Astrocyte (in vitro differentiated cells and primary cell): ENCODE measurements at places on chromosomes 16 and 17. TPM values are rescaled to one million over a fixed set of nuclear protein-coding genes. Genes with fewer than 3 reads are reported as not detected.

DNA sequence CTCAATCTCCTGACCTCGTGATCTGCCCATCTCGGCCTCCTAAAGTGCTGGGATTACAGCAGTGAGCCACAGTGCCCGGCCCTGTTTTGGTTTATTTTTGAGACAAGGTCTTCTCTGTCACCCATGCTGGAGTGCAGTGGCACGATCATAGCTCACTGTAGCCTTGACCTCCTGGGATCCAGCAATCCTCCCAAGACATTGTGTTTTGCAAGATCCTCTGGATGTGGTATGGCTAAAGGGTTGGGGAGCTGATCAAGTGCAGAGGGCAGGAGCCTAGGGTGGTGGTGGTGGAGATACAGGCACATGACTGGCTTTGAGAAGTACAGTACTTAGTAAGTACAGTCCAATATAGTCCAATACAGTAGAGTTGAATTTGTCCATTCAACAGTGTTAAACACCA is 16.6 kb upstream of the TNS4 start:
- H3K27me3 ChIP-seq: no peaks in the 10 kb centered on the region
- no peak overlapping the region for H3K27ac ChIP-seq
- no peak for DNase-seq
- H3K4me1 ChIP-seq: peaks cover 39% of the 10 kb centered on the region
- H3K36me3 ChIP-seq: no peaks in the 10 kb centered on the region
- H3K4me3 ChIP-seq: no peak overlapping the region

- no peaks in the 10 kb centered on the region for H3K36me3 ChIP-seq
- no peak overlapping the region for H3K27ac ChIP-seq
- no peaks in the 10 kb centered on the region for H3K27me3 ChIP-seq
- DNase-seq: no peak
- no peak overlapping the region for H3K4me3 ChIP-seq
Measured at GRCh38 chr16:19846436-19846835, 38.2 kb downstream of the GPRC5B start.

GRCh38 chr17:37024181-37024637 is 75.5 kb downstream of the AATF start:
- H3K4me3 ChIP-seq: no peak overlapping the region
- H3K36me3 ChIP-seq: peaks cover 6% of the 10 kb centered on the region
- H3K27me3 ChIP-seq: no peaks in the 10 kb centered on the region
- DNase-seq: peak; percentile 8
- H3K4me1 ChIP-seq: no peaks in the 10 kb centered on the region
- no peak overlapping the region for H3K27ac ChIP-seq

Gene ZFP3
- not detected in 2 replicates for total RNA-seq

DNA sequence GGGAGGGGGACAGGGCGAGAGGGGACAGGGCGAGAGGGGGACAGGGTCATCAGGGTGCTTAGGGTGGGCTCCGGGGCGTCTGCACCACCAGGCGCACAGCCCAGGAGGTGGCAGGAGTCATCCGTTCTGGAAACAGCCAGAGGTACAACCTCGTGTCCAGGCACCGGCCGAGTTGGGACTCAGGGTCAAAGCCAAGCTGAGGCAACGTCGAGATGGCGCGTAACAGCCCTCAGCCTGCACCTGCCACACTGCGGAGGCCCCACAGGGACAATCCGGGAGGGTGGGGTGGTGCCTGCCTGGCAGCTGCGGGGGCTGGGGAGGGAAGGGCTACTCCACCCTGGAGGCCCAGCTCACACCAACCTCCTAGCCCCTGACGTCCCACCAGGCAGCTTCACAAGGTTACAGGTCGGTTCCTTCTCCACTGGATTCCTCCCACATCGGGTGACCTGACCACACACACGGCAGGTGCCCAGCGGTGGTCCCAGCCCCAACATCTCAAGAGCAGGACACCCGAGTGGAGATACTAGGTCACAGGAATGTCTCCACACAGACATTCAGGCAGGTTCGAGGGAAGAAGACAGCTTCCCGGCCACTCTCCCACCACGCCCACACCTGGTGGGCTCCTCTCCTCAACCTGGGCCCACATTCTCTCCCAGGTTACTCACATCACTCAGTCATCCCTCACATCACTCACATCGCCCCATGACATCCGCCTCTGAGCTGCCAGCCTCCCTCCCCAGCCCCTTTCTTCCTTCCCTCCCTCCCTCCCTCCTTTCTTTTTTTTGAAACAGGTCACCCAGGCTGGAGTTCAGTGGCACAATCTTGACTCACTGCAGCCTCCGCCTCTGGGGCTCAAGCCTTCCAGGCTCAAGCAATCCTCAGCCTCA is 47.3 kb downstream of the RPH3AL start:
- no peaks in the 10 kb centered on the region for H3K4me1 ChIP-seq
- no peak overlapping the region for H3K4me3 ChIP-seq
- no peak for DNase-seq
- H3K27ac ChIP-seq: no peak overlapping the region
- peaks cover 14% of the 10 kb centered on the region for H3K27me3 ChIP-seq

GRCh38 chr17:77349976-77350830 is 209.4 kb downstream of the SEC14L1 start:
- DNase-seq: peak; percentile 75
- no peak overlapping the region for H3K27ac ChIP-seq
- peaks cover 32% of the 10 kb centered on the region for H3K4me1 ChIP-seq
- H3K36me3 ChIP-seq: no peaks in the 10 kb centered on the region

GRCh38 chr17:12688382-12688781 is 22.7 kb downstream of the MYOCD start:
- H3K4me1 ChIP-seq: no peaks in the 10 kb centered on the region
- no peak overlapping the region for H3K4me3 ChIP-seq

DNA sequence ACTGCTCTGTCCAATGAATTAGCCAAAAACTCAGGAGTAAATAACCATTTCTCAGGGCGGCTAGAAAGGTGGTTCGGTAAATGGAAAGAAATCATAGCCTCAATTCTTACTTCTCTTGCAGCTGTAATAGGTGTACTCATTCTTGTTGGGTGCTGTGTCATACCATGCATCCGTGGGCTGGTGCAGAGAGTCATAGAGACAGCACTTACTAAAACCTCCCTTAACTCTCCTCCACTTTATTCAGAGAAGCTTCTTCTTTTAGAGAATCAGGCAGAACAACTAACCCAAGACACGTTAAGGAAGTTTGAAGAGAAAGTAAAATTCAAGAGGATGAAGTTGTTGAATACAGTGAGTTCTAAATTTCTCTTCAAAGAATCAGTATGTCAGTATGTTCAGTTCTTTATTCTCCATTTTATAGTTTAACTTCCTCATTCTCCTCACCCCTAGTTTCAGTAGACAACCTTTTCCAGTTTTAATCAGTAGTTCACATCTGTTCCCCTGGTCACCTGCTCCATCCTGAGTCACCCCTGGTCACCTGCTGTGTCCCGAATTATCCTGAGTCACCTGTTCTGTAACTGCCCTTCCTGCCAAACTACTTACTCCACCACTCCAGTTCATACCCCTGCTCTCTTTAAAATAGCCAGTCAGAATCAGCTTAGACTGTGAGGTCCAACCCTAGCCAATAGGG is 85.9 kb downstream of the EMP2 start:
- no peaks in the 10 kb centered on the region for H3K36me3 ChIP-seq
- no peak overlapping the region for H3K27ac ChIP-seq
- no peaks in the 10 kb centered on the region for H3K4me1 ChIP-seq
- DNase-seq: no peak
- H3K4me3 ChIP-seq: no peak overlapping the region

DNA sequence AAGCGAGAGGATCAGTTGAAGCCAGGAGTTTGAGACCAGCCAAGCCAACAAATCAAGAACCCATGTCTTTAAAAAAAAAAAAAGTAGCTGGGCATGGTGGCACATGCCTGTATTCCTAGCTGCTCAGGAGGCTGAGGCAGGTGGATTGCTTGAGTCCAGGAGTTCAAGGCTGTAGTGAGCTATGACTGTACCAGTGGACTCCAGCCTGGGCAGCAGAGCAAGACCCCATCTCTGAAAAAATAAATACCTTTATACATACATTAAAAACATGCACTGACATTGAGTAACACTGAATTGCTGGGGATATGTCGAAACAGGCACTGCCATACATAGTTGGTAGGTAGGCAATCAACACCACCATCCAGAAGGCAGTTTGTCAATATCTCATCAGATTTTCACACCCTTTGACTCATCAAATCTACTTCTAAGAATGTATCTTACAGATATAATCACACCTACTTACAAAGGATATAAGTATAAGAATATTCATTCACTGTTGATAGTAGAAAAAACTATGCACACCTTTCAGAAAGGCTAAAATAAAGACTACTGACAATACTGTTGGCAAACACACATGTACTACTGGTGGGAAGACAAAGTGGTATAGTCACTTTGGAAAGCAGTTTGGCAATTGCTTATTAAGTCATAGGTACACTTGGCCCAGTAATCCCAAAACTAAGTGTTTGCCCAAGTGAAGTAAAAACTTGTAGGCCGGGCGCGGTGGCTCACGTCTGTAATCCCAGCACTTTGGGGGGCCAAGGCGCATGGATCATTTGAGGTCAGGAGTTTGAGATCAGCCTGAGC is 6.4 kb upstream of the CEP20 start:
- H3K4me3 ChIP-seq: no peak overlapping the region
- peaks cover 16% of the 10 kb centered on the region for H3K4me1 ChIP-seq
- no peaks in the 10 kb centered on the region for H3K27me3 ChIP-seq
- H3K36me3 ChIP-seq: no peaks in the 10 kb centered on the region

Gene CDYL2
- total RNA-seq: 20.9 and 26.5 TPM in 2 replicates
